Naive thymus-derived CD8-positive, alpha-beta T cell (primary cell): ENCODE measurements at places on chromosomes 7 and 10. TPM values are rescaled to one million over a fixed set of nuclear protein-coding genes. Genes with fewer than 3 reads are reported as not detected.

DNA sequence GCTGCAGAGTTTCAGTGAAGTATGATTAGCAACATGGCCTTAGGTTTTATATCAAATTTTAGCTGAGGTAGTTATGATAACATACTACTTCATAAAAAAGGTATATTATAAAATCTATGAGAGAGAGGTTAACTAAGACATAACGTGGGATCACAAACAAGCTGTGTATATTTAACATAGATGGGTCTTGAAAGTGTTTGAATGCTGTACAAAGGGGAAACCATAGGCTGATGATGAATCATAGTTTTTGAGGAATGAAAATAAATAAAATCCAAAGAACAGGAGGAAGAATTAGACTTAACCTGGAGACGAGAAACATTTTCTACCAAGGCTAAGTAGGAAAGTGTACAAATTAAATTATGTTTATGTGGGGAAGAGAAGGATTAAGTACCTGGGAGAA, 119.0 kb downstream of the GNAI1 start:
- DNase-seq, result no peak

- DNase-seq, result no peak
Observed at GRCh38 chr7:134767520-134768168, 11.8 kb upstream of the CALD1 start.

DNA sequence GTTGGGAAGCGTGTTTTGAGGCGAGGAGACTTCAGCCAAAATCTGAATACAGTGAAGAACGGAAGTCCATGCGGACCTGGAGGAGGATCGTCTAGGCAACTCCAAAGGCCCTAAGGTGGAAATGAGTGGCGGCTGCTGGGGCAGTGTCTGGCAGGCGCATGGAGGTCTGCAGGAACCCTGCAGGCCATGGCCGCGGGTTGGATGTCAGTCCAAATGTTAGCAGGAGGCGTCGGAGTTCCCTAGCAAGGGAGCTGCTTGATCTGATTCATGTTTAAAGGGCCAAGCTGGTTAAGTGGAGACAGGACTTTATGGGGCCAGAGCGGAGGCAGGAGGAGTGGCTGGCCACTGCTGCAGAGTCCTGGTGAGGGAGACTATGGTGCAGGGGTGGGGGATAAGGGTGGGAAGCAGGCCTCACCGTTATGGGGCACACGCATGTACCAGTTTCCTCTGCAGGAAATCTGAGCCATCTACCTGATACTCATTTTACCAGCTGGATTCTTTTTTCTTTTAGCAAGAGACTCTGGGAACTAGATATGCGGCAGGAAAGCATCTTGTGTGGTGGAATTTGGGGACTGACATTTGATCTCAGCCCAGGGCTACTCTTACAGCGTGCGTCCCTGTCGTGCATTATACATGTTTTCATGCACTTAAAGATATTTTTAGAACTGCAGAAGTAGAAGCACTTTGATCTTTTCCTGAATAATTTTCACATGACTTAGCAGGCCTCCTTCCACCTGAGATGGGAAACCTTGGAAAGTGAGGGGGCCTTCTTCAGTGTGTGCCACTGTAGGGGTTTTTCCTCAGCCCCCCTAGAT, 6.6 kb upstream of the REPIN1 start:
- DNase-seq, result no peak

DNA sequence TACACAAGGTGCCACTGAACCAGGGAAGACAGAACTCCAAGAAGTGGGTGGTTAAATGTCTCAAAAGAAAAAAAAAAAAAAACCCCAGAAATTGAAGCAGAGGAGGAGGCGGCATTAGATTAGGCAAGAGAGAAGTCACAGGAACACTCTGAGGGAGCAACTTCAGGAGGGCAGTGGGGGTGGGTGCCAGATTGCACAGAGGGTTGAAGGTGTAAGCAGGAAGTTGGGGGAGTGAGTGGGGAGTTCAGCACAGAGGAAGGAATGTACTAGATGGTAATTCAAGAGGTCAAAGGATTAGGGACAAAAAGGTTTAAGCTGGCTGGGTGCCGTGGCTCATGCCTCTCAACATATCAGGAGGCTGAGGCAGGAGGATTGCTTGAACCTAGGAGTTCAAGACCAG, 110.0 kb upstream of the PDLIM1 start:
- DNase-seq, result no peak

SLC16A9 gene
- not detected for total RNA-seq
